Amygdala (tissue), 56 donors: ENCODE measurements at places on chromosomes 4 and X.

DNA sequence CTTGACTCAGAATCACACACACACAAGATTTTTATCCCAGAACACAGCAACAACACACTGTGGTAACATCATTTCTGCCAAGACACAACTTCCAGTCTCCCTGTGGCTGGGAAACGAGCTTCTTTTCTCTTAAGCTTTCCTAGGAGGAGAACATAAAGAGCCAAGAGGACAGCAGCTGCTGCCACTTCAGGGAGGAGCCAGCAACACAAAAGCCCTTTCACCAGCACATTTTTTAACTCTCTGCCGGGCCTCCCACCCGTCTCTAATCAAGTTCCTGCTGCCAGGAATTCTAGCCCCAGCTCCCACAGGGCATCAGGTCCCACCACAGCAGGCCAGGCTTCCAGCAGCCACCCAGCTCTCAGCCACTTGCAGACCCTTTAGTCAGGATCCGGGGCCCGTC lies 22.4 kb downstream of the FAT1 start:
- no peak for DNase-seq

DNA sequence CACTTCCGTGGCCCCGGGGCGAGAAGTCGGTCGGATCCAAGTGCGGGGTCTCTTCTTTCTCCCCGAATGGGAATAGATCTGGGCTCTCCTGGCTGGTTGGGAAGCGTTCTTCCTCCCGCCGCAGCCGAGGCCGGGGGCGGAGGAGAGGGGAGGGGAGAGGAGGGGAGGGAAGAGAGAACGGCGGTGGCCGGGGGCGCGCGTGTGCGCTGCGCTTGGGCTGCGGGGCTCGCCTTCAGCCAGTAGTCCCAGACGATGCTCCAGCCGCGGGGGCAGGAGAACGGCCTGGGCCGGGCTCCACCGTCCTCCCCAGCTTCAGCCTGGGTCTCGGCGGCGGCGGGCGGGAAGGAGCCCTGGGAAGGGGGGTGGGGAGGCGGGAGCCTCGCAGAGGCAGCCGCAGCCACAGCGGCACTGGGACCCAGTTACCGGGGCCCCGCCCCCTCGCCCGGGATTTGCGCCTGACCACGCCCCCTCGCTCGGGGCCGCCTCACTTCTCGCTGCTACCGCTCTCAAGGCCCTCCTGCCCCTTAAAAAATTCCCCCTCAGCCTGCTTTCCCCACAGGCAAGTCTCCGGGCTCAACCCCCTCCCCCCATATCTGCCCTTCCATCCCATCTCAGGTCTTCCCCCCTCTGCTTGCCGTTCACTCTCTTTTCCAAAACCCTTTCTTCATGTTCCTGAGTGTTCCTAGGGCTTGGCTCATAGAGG lies at the start of gene FGD1:
FGD1 (minus strand) TSS at position 421 of the 703 bp plus-strand sequence. CDS start 802 bp downstream, outside the sequence.
- peak; percentile 30 for DNase-seq

GRCh38 chr4:65789805-65790204 lies 119.5 kb upstream of the EPHA5 start:
- DNase-seq, result no peak

DNA sequence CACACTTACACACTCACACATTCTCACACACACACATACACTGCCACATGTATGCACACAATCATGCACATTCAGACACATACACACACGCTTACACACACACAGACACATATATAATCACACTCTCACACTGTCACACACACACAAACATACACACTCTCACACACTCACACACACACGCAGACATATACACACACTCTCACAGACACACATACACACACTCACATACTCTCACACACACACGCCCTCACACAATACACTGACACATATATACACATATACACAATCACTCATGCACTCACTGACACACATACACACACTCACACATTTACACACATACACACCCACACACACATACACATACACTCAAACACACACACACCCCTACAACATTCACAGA lies 435.3 kb upstream of the FRG1 start:
- DNase-seq, result no peak

DNA sequence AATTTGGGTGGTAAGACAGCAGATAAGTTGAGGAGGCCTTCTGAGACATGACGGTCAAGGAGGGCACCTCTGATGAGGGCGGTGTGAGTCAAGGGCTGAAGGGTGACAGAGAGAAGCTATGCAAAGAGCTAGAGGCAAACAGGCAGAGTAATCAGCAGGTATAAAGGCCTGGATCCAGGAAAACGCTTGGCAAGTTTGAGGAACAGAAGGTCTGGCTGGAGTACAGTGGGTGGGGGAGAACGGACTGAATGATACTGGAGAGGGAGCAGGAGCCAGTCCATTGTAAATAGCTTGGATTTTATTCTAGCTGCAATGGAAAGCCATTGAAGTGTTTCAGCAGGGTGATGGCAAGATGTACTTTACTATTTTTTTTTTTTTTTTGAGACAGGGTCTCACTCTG lies 39.3 kb downstream of the RAB33B start:
- DNase-seq, result no peak

DNA sequence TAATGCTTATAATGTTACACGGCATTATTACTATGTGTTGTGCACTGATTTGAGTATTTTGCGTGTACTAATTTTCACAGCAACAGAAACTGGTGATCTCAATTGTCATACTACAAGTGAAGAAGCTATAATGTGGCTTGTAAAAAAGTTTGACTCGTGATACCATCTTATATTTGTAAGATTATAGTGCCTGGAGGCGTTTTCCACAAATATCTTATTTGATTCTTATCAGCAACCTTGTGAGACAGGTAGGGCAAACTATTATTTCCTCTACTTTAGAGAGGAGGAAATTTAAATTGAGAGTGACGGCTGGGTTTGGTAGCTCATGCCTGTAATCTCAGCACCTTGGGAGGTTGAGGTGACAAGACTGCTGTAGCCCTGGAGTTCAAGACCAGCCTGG lies 4.5 kb downstream of the CUL4B start:
- DNase-seq, result no peak

DNA sequence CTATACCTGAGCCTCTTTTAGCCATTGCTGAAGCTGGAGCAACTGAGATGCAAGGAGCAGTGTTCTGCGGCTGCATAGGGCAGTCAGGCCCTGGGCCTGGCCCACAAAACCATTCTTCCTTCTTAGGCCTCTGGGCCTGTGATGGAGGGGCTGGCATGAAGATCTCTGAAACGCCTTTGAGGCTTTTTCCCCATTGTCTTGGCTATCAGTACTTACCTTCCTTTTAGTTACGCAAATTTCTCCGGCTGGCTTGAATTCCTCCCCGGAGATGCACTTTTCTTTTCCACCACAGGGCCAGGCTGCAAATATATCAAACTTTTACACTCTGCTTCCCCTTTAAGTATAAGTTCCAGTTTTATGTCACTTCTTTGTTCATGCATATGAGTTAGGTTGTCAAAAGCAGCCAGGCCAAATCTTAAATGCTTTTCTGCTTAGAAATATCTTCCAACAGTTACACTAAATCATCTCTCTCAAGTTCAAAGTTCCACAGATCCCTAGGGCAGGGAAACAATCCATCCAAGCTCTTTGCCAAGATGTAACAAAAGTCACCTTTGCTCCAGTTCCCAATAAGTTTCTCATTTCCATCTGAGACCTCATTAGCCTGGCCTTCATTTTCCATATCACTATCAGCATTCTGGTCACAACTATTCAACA lies 194.4 kb upstream of the PCDH7 start:
- no peak for DNase-seq

DNA sequence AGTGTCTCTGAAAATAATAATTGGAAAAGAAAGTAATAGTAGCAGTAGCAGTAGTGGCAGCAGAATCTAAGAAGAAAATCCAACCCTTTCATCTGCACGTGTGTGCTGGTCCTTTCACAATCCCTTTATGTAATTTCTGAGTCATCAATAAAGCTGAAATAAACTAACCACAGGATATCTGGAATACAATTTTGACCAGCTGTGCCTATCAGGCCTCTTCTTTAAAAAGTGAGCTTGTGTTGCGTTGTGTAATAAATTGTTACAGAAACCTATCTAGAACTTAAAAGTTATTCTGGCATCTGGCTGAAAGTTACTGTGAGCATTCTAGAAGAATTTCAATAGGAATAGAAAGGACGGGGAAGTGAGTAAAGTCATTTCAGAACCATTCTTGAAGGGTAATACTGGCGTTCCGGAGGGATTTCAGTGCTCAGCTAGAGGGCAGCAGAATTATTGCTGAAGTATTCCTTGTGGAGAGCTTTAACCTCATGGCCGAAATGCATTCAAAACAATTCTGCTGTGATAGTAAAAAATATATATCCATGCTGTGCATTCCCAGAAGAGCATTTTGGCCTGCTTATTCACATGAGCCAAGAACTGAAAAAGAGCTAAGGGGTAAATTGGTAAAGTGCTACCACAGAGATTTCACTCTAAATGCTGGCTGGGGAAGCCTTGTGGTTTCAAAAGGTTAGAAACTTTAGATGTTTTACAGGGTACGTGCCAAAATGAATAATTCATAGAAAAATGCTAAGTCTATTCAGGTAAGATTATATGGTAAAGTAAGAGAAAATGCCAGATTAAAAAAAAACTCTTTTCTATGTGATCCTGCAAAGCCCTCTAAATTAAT lies 260.6 kb downstream of the NKX6-1 start:
- DNase-seq, result no peak

DNA sequence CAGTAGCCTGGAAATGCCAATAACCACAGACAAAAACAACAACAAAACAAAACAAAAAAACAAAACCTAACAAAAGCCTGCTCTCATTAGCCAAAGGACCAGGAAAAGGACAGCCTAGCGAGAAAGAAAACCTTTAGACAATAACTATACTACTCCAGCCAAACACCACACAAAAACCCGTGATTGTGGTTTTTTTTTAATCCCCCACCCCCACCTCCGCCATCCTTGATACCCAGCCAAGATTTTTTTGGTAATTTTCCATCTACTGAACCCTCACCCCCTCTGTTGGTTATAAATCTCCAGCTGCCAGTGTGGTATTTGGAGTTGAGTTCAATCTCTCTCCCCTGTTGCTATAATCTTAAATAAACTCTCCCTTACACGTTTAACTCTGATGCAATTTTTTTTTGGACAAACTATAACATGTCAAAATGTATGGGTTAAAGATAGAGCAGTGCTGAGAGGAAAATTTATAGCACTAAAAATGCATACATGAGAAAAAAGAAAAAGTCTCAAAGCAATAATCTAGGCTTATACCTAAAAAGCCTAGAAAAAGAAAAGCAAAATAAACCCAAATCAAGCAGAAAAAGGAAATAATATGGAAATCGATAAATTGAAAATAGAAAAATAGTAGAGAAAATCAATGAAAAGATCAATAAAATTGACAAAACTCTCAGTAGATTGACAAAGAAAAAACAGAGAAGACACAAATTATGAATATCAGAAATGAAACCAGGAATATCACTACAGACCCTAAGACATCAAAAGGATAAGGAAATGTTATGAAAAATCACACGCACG lies 83.7 kb downstream of the NAT8L start:
- no peak for DNase-seq

DNA sequence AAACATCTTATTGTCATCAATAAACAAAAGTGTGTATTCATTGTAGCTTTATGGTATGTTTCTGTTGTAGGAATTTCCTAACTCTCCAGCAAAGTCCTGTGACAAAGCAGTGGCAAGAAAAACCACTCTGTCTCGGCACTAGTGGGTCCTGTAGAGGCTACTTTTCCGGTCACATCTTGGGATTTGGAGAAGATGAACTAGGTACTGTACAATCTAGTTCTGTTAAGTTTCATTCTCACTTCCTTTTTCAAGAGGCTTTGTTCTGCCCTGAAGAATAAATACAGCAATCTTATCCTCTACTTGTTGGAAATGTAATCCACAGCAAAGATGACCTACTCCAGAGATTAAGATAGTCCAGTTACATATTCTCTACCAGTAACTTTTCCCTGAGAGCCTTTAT lies 69.3 kb downstream of the HHIP start:
- no peak for DNase-seq

DNA sequence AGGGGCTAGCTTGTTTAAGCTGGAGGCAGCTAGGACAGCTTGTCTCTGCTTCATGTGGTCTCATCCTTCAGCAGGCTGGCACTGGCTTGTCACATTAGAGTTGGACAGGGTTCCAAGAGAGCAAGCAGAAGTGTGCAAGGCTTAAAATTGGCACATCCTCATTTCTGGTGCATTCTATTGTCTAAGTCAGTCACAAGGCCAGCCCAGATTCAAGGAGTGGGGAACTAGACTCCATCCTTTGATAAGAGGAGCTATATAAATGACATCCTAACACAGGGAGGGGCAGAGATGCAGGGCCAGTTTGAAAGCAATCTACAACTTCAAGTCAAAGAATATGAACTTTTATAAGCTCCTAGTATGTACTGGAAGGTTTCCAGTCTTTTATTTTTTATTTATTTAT lies 313.2 kb downstream of the PTTG2 start:
- peak; percentile 31 for DNase-seq

- DNase-seq, result no peak
These were observed 1069.5 kb downstream of the FAM133A start for GRCh38 chrX:94743478-94743877.
